ENCODE measurements at places on chromosomes 6 and 20.
A peak's percentile ranks its signal among the peaks of the same experiment; 100 is the strongest.

- no peak for DNase-seq
These were observed 158.1 kb upstream of the B3GAT2 start for GRCh38 chr6:71114986-71115385.

DNA sequence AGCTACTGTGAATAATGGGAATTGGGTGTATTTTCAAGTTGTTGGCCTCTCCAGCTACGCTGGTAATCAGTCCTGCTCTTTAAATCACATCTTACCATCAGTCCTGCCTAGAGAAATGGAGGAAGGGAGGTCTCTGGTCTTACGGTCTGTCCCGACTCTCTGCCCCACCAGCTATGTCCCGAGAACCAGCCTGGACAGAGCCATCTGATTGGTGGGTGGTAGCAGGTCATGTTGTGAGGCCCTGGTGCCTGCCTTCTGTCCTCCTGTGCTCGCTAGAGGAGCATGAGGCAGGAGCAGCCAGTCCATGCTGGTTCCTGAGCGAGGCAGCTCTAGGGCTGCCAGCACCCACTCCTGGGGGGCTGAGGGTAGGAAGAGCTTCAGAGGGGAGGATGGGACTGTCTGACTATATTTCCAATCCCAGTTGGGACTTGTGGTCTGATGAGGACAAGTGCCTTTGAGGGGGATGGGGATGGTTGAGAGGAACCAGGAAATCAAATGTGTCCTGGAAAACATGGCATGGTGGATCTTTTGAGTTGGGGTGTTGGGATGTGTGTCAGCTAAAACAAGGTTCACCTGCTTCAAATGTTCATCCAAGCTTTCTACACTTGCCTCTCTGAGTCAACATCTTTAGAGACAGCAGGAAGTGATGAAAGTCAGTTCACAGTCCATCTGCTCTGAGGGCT lies 33.0 kb downstream of the SYNJ2 start:
- DNase-seq: no peak

DNA sequence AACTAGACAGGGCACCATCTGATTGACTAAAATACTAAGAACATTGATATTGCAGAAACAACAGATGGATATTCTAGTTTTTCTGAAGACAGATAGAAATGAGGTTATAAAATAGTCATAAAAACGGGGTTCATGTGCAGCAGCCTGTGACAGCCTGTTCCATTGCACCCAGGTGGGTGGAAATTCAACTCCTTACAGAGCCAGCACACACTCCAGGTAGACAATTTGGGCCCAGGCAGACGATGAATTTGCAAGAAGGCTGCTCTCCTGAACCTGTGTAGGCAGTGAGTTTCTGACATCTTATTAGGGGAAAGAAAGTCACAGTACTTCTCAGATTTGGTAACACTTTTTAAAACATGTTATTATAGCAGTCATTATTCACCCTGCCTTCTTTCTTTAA lies 414.1 kb downstream of the PHF3 start:
- DNase-seq: no peak

GRCh38 chr6:109139109-109139508 lies 43.8 kb downstream of the CEP57L1 start:
- peak; percentile 19 for DNase-seq

DNA sequence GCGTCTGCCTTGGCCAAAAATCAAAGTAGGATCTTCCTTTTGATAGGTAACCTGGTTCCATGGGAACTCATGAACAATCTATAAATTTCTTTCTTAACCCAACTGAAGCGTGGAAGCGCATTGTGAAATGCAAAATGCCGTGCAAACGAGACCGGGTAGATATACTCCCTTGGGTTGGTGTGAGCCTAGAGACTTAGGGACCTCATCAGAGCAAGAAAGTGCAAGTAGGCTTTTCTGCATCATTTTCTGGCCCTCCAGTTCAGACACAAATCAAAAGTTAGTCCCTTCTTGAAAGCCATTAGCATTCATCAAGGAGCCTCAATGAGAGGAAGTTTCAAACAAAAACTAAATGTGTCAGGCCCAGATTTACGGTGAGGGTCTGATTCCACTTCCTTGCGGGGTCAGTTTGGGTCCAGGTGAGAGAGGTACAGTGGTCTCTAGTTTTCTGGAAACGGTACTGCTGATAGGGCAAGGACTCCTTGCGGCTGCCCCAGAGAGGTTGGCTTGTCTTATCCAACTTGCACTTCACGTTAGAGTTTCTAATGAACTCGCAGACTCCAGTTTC lies 5.3 kb upstream of the ZNF184 start:
- DNase-seq: peak; percentile 41

DNA sequence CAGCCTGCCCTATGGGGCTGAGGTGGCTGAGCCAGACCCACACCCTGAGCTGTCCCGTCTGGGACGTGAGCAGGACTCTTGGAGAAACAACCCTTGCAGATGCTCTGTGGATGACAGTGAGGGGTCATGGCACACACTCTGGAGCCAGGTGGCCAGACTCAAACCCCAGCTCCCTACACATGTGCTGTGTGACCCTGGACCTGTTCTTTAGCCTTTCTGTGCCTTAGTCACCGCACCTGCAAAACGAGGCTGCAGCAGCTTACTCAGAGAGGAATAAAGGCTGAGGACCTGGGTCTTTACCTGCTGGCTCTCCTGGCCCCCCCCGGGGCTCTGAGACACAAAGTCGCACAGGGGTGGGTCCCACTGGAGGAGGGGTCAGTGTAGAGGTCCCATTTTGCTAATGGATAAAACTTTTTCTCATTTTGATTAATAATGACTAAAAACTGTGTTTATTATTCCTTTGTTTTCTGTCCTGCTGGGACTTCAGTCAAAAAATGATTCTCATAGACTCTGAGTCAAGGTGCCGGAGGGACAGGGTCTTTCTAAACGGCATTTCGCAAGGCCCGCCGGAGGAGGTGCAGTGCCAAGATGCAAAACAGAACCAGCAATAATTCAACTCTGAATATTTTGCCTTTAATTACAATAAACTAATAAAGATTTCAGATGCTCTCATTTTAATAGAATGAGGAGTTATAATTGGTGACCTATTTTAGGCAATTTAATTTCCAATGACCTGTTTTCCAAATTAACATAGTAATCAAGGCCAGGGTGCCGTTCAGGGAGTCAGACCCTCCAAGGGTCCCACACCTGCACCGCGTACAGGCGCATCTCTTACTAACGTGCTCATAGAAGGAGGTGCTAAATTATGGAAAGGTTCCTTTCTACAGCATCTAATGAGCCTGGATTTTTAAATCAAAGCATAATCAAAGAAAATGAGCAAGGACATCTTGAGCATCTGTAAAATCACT lies 62.4 kb downstream of the YTHDF1 start:
- DNase-seq: no peak

DNA sequence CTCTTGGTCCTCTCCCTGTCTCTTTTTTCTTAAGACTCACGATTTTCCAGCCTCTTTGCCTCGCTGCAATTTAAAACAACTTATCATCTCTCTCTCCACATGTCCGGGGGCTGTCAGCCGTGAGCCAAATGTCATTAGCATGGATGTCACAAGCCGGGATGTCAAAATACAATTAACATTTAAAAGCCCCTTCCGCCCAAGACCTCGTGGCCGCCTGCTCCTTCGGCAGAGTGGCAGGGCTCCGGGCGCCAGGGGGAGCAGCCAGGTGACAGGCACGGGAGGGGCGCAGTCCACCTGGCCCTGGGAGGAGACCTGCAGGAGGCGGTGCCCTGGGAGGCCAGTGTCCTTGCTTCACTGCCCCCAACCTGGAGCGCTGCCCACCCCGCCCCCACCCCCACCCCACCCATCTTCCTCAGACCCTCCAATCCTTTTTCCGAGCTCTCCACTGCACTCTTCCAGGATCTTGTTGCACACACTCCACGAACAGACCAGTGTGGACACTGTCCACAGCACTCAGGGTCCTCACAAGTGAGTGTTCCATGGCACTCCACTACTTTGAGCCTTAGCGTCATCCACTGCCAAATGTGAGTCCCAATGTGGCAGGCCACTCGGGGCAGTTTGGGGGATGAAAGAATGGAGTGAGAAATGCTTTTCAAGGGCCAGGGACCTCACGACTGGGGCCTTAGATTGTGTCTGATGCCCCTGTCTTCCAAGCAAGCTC lies 5.6 kb upstream of the GRM4 start:
- DNase-seq: no peak

- DNase-seq: peak; percentile 88
These were observed 46.6 kb upstream of the TMEM30A start for GRCh38 chr6:75331151-75331550.

DNA sequence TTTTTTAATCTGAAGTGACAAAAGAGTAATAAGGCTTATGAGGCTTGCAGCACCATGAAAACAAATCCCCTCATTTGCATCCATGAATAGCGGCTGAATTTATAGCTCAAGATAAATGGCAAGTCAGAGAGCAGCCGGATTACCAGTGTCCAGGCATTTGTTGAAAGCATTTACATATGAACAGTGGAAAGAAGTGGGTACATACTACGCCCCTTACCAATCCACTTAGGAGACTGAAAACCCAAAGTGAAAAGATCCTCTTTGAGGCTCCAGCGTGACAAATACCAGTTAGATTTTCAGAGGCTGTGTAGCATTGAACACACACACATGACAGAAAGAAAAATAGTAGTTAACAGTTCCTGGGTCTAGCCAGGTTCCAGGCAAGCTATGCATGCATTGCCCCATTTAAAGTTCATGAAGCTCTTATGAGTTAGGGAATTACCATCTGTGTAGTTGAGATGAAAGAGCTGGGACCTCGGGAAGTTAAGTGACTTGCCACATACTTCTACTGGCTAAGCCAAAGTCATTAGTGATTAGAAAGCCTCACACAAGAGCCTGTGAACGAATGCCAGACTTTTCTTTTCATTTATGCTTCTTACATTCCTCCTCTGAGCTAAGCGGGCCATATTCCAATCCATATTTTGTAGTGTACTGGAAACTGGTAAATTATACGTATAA lies 28.3 kb upstream of the NHSL1 start:
- DNase-seq: no peak

DNA sequence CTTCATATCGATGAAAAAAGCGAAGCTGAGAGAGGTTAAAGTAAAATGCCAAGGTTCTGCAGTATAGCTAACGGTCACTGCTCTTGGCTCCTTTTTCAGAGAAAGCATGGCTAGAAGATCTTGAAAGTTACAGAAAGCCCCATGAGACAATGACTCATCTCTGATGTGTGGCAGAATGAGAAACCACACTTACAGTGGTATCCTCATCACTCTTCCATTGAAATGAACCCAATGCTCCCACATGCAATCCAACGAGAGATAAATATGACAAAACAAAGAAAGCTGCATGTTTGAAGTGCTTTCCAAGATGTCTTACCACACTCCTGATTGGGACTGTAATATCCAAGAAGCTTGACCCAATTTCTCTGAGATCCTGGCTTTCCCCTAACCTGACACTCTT lies 694.9 kb downstream of the PRKN start:
- DNase-seq: peak; percentile 48

DNA sequence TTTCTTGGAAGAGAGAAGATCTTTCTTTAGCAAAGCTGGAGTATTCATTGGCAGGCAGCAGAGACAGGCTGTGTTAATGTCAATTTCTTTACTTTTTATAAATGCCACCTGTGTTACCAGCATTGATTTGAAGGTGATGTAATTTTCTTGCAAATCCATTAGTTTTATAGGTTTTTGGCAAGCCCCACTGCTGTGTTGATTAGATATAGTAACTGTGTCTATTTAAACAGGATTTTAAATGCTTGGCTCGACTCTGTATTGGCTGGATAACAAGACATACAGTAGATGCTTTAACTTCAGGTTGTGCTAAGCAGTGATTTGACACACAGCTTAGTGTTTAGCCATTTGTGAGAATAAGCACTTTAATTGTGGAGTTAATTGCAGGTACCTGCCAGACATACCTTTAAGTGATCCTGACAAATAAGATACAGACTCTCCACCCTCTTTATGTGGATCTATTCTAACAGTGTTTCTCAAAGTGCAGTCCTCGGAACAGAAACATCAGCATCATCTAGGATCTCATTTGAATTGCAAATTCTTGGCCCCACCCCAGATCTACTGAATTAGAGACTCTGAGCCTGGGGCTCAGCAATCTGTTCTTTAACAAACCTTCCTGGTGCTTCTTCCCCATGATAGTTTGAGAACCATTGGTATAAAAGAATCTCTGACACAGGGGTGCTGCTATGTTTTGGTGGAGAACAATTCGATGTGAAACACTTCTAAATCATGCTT lies 397.5 kb downstream of the HDGFL1 start:
- DNase-seq: no peak

GRCh38 chr20:1463971-1464570 lies 2.6 kb downstream of the NSFL1C start:
- no peak for DNase-seq

- no peak for DNase-seq
These were observed 47.6 kb downstream of the EZR start for GRCh38 chr6:158771399-158772152.

GRCh38 chr20:38293491-38294065 lies 10.4 kb upstream of the BPI start:
- DNase-seq: no peak

GRCh38 chr6:41028561-41029412 lies 10.2 kb downstream of the UNC5CL start:
- DNase-seq: no peak

- DNase-seq: peak; percentile 89
These were observed 79.4 kb downstream of the GFOD1 start for GRCh38 chr6:13407709-13408695.

- peak; percentile 66 for DNase-seq
These were observed 11.3 kb downstream of the KDM1B start for GRCh38 chr6:18166312-18167036.

DNA sequence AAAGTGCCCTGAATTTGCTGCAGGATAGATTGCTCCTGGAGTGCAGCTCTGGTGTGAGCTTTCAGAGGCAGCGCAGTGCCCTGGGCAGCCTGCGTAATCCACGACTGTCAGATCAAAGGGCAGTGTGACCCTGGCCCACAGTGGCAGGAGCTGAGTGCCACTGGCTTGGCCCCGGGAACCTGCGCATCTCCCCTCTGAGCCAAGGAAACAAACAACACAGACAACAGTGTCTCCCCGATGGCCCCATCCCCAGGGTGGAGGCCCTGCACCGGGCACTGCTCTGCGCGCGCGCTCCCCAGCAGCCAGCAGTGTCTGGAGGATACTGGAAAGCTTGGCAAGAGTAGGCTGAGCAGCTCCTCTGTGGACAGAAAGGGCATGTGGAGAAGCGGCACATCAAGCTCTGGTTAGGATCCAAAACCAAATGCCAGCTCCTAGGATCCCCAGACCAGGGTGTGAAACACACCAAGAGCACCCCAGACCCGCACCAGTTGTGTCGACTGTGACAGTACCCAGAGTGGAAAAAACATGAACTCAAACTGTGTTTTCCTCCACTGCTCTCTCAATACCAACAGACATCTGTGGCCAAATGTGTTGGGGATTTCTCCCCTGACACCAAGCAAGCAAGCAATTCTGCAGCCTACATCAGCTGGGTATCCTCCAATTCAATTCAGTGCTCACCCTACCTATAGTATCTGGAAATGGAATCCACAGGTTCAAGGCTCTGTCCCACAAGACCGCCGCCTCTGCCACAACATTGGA lies 26.7 kb downstream of the RBCK1 start:
- DNase-seq: no peak

GRCh38 chr6:14075095-14075503 lies 42.5 kb upstream of the CD83 start:
- DNase-seq: peak; percentile 19

GRCh38 chr6:154448448-154449096 lies 61.9 kb downstream of the CNKSR3 start:
- DNase-seq: peak; percentile 57

GRCh38 chr6:131657630-131658111 lies 20.6 kb downstream of the ENPP3 start:
- DNase-seq: no peak

GRCh38 chr6:75428204-75428603 lies 65.4 kb downstream of the FILIP1 start:
- DNase-seq: no peak

GRCh38 chr20:58524814-58525213 lies 9.6 kb upstream of the APCDD1L start:
- no peak for DNase-seq

- DNase-seq: no peak
These were observed 164.3 kb upstream of the OGFRL1 start for GRCh38 chr6:71124340-71124739.
